ENCODE measurements at places on chromosomes 1 and 21.

DNA sequence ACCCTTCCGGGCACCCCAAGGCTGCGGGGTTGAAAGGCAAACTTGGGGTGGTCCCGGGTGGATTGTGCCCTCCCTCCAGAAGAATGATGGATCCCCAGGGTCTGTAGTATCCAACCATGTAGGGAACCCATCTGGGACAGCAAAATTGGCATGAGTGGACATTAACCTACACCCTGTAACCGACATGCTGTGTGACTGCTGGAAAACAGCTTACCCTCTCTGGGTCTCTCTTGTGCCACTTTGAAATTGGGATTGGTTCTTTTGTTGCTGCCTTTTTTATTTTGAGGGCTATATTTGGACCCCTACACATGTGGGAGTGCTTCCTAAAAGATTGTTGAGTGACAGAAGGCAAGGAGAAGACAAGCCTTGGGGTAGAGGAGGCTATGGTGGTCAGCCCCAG is 19.5 kb downstream of the PADI1 start:
- no peak for DNase-seq

GRCh38 chr1:66339944-66340343 is 194.0 kb upstream of the SGIP1 start:
- no peak for DNase-seq

GRCh38 chr1:242761556-242761955 is 237.1 kb upstream of the PLD5 start:
- DNase-seq: no peak

DNA sequence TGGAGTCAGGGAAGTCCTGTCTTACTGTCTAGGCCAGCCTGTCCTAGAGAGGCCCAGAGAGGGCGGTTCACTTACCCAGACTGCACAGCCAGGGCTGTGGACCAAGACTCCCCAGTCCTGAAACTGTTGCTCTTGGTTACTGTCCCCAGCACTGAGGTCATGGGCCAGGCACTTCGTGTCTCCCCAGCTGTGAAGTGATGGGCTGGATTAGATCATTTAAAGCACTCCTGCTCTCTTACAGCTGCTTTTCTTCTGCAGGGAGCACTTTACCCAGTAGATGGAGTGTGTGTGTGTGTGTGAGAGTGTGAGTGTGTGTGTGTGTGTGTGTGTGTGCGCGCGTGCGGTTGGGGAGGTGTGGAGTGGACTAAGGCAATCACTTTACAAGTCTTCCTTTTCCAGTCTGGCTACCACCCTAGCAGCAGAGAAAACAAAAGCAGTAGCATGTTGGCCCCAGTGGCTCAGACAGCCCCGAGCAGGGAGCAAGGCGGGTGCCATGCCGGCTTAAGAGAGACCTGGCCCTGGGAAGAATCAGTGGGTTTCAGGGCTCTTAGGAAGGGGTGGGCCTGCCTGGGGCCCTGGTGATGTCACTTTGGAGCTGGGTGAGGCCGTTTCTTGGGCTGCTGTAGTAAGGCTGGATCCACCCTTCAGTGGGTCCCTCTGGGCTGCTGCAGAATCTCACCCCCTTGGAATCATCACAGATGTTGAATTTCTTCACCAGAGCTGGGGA is 2.4 kb downstream of the SPSB1 start:
- DNase-seq: no peak

GRCh38 chr1:234327577-234328164 is 45.6 kb upstream of the COA6 start:
- DNase-seq: no peak

DNA sequence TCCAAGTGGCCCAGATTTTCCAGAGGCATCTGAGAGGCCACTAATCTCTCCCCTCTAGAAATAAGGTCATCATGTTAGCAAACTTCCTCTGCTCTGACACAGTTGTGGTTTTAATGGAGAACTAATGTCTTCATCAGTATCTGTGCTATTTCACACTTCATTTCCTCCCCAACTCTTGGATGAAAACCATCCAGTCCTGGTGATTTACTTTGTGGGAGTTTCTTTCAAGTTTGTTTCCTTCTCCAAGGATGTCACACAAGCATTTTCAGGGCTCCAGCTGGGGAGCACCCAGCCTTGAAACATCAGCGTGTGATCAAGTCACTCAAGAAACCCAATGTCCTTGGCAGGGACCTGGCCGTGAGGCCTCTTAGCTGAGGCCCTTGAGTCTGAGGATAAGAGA is 38.8 kb downstream of the TBX15 start:
- no peak for DNase-seq

DNA sequence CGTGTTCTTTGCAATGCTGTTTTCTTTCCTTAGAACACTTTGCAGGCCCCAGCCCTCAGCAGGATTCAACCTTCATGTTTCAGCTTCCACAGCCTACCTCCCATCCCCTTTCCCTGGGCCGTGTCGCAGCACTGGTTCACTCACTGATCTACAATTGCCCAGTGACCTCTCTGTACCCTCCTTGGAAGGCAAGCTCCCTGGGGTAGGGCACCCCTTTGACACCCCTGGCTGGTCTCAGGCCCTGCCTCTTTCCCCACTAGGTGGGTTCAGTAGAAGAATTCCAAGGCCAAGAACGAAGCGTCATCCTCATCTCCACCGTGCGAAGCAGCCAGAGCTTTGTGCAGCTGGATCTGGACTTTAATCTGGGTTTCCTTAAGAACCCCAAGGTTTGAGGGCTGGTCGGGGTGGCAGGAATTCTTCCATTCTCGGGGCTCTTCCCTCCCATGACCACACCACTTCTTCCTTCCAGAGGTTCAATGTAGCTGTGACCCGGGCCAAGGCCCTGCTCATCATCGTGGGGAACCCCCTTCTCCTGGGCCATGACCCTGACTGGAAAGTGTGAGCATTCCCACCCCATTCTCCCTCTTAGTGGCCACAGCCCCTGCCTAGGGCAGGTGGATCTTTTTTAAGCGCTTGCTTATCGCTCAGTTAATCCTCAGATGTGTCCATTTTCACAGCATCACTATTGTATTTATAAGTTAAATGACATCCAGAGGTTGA is 7.3 kb downstream of the RHOC start:
- DNase-seq: peak; percentile 49

DNA sequence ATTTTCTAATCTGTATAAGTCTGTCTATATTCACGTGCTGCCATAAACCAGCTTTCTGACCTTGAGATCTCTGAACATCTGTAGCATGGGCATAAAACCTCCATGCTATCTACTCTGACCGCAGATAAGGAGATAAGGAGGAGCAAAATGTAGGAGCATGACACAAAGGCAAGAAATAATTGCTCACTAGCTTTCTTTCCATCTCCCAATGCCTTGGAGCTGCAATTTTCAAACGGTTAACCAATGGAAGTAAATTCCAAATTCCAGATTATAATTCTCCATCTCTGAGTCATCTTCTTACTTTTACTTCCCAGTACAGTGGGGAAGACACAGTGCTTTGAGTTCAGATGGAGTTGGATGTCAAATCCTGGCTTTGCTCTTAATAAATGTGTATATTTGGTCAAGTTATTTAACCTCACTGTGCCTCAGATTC is 41.6 kb downstream of the CD58 start:
- no peak for DNase-seq

DNA sequence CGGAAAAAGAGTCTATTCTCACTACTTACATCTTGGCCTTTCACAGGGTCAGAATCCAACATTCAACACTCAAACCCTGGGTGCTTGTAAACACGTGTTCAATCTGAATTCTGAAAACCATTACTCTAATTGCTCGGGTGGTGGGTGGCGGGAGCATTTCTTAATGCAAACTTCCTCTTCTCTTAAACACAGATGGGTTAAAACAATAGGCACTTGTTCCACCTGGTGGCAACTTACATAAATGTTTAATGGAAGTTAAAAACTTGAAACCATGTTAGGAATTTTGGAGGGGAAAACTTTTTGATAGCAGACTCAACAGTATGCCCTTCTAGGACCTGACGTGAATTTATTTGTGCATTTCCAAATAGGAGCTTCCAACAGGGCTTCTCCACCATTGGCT is 23.4 kb upstream of the TDRD10 start:
- DNase-seq: peak; percentile 88

DNA sequence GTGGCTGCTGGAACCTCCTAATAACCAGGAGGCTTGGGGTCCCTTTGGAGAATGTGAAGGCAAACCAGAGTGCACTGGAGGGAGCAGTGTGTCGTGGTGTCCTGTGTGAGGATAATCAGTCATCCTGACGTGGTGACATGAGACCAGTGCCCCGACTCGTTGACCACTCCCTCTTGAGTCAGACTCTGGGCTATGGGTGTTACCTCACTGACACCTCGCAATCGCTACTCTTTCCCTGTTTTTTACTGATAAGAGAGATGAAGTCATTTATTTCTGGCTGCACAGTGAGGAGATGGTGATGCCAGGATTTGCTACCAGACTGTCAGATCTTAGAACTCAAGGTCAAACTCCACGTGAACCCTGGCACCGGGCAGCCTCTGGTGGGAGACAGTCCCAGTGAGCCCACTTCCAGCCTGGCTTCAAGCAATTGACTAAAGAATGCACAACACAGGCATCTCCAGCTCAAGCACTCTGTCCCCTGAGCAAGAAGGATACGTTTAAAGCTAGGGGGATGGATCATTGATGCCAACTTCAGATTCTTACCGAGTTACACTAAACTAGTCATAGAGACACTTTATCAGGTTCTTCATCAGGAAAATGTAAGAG is 30.3 kb downstream of the UBASH3A start:
- DNase-seq: peak; percentile 47

DNA sequence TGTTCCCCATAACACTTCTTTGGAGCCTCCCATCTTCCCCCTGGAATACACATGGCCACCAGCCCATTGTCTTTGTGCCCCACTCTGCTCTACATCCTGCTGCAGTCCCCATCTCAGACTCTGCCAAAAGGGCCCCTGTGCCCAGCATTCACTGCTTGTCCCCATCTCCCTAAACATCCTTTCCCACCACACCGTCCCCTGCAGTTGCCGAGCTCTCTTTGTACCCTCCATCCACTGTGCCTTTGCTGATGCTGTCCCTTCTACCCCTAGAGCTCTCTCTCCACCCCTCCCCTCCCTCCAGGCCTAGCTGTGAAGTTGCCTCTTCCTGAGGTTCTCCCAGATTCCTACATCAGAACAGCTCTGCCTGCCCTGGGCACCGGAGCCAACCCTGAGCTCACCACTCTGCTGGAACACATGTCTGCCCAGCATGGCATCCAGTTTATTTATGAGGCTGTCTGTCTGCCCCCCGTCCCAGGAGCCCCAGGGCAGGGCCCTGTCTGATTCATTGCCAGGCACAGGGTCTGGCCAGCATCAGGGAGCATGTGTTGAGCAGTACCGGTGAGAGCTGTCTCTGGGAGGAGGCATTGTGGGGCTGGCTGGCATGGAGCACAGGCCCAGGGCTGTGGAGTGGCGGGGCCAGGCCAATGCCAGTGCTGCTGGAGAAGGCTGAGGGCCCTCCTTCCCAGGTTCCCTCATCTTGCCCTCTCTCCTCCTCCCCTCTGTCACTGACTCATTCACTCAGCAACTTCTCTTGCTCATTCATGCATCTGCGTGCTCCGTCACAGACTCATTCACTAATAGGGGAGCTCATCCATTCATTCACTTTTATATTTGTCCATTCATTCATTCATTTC is 28.8 kb downstream of the EDN2 start:
- no peak for DNase-seq

GRCh38 chr1:228144193-228144992 is 4.3 kb downstream of the GUK1 start:
- no peak for DNase-seq

- DNase-seq: no peak
These were observed 11.2 kb downstream of the LAPTM5 start for GRCh38 chr1:30746212-30747032.

DNA sequence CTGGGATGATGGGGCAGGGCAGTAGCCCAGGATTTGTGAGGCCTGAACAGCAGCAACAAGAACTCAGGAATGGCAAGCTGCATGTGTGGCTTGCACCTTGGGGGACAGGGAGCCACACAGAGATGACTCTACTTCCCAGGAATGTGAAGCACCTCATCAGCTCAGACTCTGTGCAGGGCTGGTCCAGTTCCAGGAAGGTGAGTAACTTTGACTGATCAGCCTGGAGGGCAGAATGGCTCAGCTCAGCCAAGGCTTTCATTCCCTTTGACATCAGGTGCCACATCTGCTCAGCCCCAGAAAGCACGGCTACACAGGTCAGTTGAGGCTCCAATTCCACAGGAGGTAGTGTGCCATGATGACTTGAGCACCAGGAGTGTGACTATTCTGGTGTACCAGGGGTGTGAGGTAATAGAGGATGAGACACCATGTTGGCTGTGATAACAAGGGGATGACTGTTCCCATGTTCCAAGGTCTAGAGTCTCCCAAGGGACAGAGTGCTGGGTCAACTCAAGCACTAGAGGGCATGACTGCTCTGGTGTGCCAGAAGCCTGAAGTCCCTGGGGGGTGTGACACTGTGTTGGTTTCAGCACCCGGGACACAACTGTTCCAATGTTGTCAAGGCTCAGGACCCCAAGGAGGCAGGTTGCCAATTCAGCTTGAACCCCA is 625.8 kb upstream of the ADGRL2 start:
- DNase-seq: no peak

DNA sequence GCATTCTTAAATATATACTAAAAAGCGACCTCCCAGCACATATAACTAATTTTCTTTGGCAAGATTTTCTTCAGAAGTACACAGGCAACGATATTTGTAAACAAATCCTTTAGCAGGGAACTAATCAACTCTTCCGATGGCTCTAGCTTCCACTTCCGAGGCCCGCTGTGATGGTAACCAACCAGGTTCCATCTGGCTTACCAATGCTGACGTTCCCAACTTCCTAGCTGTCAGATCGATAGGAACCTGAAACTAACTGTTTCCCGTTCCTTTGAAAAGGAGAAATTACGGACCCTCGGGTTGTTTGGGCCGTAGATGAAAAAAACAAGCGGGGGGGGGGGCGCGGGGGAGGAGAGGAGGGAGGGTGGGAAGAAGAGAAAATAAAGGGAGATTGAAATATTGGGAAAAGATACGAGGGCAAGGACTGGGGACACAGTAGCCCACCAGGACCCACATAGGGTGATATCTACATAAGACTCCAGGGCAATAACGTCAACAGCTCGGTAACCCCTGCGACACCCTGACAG is 513 bp downstream of the GTF2B start:
- peak; percentile 66 for DNase-seq

DNA sequence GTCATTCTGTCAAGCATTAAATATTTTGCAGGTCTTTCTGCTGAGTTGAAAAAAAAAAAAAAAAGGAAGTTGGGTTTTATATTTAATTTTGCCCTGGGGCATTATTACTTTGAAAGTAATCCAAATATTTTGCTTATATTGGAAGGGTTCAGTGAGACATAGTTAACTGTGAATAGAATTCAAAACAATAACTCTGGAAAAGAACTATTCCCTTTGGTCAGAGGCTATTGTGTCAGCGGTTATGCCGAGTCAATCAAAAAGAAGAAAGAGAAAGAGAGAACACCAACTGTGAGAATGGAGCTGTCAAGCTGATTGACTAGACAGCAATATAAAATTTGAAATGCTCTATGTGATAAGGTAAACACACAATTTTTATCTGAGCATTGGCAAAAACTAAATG is 761.7 kb downstream of the ADGRL2 start:
- DNase-seq: no peak

Measured in suppressor macrophage treated with lipopolysaccharide for 1 hour (primary cell).